Activated B cell treated with CpG ODN at 0.5 μM for 24 hours (primary cell): ENCODE measurements at places on chromosomes 2 and 18.

GRCh38 chr2:202108345-202108744 lies 35.3 kb downstream of the KIAA2012 start:
- DNase-seq, result no peak

- DNase-seq, result no peak
These were observed 125.5 kb upstream of the SIX2 start for GRCh38 chr2:45134726-45135125.

DNA sequence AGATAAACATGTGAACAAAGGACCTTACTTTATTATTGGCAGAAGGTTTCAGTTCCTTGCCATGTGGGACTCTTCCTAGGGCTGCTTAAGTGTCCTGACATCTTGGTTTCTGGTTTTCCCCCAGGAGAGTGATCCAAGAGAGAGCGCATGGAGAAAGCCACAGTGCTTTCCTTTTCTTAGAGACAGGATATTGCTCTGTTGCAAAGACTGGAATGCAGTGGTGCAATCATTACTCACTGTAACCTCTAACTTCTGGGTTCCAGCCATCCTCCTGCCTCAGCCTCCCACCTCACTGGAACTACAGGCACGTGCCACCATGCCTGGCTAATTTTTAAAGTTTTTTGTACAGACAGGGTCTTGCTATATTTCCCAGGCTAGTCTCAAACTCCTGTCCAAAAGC lies 38.1 kb upstream of the TCF7L1 start:
- no peak for DNase-seq

DNA sequence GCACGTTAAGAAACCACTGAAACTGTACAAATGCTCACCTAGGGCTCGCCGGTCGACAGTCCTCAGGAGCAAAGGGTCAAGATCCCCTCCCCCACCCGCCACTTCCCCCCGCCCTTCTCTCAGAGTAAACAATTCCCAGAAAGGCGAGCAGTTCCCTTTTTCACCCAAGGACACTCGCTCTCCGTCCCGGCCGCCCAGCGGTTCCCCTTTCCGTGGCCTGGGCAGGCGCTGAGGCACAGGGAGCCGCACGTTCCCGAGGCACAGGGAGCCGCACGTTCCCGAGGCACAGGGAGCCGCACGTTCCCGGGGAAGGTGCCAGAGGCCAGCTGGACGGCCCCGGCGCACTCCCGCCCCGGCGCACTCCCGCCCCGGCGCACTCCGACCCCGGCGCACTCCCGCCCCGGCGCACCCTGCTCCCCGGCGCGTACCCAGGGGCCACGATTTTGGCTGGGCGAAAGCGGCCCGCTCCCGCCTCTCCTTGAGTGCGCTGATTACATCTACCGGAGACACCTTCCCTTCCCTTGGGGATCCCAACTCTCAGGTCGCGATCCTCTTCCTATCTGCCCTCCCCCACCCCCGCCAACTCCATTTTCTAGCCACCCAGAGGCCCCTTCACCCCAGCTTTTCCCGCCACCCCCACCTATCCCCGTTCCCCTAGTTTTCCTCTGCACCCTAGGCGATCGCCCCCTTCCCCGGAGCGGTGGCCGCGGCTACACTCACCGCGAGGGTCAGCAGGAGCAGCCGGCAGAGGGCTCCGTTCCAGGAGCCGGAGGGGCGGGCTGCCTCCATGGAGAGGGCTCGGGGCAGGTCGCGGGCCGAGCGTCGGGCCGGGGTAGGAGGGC lies 817 bp downstream of the DSC2 start:
- no peak for DNase-seq

DNA sequence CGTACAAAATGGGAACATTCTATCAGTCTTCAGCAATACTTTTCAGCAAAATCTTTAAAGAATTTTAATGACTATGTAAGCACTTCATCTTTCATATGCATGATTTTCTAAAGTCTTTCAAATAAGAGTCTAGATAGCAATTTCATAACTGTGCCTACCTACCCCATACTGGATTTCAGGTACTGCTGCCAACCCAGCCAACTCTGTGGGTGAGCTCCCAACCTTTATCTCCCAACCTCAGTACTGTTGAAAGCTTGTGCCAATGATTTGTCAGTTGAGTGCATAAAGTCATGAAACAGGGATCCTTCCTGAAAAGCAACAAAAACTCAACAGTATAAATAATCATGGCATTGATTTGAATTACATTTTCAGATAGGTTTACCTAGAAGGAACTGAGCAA lies 296.9 kb downstream of the PID1 start:
- DNase-seq, result no peak

GRCh38 chr18:45232061-45232460 lies 383.2 kb upstream of the SLC14A2 start:
- DNase-seq, result no peak

GRCh38 chr2:189267491-189267890 lies 87.9 kb upstream of the COL5A2 start:
- DNase-seq, result no peak

- DNase-seq, result no peak
These were observed 65.1 kb downstream of the INPP4A start for GRCh38 chr2:98509542-98510321.

- no peak for DNase-seq
These were observed 376.6 kb downstream of the NBAS start for GRCh38 chr2:15184491-15184890.

DNA sequence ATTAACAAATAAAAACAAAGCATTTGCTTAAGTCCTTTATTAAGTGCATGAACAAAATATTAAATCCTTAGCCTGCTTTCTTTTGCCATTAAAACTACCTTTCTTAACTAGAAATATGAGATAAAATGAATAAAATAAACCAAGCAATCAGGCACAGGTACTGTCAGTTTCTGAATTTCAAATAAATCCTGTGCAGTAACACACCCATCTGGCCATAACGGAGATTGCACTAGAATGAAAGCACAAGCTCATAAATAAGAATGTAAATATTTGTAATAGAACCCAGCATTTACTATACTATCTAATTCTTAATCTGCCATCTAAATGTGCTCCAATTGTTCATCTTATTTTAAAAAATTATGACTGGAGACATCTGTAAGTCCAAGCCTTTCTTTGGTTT lies 31.9 kb downstream of the PRKRA start:
- DNase-seq, result no peak

DNA sequence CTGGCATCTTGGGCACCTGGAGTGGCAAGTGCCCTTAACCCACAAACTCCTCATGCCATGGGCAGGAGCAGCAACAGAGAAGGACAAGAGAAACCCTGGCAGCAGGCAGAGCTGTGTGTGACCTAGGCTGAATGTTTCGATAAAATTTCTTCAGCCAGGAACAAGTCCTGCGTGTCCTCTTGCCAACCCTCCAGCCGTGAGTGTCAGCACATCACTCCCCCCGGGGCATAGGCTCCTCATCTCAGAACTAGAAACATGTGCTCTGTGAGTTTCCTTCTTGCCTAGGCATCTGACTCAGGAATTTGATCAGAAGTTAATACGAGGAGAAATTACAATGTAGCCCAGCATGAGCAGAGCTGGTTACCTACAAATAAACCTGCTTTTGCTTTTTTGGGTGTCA lies 2.2 kb downstream of the ABCG8 start:
- no peak for DNase-seq

DNA sequence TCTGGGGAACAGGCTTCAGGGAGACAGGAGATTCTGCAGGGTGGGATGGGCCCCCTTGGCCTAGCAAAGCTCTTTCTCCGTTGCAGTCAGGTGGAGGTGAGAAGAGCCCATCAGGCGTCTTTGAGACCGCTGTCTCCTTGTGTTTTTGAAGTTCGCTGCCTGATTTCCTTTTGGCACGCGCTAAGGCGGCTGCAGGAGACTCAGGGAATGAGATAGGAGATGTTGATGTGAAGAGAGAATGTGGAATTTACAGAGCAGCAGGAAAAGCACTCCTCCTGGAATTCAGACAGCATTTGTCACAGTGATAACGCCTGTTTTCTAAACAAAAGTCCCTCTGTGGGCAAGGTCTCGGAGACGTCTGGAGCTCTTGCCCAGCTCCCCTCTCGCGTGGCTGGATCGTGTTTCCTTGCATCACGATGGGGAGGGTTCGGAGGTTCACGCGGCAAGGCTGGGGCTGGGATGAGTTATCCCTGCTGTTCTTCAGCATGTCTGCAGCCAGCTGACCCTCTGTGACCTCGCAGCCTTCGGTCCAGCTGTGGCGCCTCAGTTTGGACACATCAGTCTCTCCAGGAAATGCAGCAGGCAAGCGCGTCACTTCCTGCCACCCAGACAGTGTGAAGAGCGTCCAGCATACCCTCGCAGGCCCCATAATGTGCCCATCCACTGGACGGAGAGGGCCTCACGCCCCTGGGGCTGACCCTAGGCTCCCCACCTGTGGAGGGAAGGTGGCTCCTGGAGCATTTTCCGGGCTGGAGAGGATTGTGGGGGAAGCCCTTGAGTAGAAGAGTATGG lies 30.2 kb downstream of the GLI2 start:
- no peak for DNase-seq

DNA sequence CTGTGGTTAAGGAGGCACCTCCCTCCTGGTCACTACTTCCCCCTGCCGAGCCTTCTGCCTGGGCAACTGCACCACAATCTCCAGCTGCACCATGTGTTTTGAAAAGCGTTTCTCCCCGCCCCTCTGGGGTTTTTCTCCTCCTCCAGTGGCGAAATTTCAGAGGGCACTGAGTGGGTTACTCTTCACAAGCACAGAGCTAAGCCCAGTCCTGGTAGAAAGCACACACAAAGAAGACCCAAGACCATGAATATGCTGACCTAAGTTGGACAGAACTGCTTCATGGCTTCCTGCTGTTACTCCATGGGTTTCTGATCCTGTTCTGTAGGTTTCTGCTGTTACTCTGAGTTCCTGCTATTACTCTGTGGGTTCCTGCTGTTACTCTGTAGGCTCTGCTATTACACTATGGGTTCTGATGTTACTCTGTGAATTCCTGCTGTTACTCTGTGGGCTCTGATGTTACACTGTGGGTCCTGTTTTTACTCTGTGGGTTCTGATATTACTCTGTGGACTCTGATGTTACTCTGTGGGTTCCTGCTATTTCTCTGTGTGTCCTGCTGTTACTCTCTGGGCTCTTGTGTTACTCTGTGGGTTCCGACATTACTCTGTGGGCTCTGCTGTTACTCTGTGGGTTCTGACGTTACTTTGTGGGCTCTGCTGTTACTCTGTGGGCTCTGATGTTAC lies 216.6 kb downstream of the RTP5 start:
- DNase-seq, result no peak

DNA sequence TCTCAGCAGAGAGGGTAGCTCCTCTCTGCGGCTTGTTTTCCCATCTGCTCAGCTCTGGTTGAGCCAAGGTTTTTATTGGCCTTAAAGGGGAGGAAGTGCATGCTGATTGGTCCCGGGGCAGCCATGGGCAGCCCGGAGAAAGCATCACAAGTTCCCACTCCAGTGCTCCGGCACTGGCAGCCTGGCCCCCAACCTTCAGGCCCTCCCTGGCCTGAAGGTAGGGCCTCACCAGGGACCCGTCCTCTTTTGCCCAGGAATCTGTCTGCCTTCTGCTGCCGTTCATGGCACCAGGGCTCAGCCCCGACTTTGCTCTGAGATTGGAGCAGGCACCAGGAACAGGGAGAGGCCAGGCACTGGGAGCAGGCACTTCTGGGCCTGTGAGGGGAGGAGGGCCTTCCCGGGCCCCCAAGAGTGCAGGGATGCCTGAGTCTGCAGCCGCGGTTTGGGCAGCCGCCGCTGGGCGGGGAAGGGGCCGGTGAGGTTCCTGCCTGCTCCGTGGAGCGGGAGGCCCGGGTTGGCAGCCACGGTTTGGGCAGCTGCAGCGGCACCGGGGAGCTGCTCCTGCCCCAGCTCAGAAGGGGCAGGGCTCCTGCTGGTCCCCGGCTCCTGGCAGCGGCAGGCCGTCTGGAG lies 17.5 kb upstream of the ILKAP start:
- no peak for DNase-seq

GRCh38 chr2:170548304-170548703 lies 166.8 kb upstream of the SP5 start:
- DNase-seq, result no peak

DNA sequence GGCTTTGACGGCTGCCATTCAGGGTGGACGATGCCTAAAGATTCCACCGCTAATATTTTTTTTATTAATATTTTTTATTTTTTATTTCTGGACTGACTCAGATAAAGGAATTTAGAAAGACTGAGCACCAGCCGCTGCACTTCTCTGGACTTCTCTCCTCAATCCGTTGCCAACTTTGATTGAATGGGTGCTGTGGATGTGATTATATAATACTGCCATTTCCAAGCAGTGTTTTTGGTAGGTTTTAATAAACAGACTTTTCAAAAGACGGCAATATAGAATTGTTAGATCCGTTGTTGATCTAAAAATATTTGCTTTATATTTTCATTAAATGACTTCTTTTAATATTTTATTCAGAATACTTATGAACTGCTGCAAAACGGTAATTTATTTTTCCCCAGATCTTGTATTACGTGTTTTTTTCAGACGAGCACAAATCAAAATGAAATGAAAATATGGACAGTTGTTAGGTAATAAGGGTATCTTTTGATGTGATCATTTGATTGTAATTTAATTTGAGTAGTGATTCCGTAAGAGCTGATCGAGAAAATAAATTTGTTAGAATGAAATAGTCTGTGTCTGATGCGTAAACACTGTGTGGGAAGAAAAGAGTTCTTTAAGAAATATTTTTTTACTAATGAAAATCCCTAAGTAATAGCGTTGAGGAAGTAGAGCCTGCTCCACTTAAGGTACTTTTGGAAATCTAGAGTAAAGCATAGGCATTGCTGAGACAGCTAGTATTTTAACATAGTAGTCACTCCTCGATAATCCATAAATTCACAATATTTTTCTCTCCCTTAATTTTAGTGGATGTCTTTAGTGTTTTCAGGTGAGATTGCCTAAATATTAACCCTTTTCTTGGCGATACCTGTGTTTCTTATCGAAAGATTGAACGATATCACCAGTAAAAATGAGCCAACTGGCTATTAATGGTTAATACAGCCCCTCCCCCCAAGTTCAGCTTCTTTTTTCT lies 4.4 kb downstream of the POU3F3 start:
- DNase-seq, result no peak
